ENCODE measurements at places on chromosomes 1 and 21.

DNA sequence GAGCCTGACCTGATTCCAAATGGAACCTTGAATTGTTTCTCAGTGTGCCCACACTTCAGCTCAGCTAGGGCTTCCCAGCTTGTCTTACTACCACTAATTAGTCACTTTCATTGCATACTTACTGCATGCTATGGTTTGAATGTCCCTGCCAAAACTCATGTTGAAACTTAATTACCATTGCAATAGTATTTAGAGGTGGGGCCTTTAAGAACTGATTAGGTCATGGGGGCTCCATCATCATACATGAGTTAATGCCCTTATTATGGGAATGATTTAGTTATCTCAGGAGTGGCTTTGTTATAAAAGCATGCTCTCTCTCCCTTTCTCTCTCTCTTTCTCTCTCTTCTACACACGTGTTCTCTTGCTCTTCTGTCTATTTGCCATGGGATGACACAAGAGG is 68.3 kb downstream of the NENF start:
- DNase-seq = no peak

GRCh38 chr1:205665201-205666045 is 14.9 kb downstream of the SLC45A3 start:
- no peak for DNase-seq

DNA sequence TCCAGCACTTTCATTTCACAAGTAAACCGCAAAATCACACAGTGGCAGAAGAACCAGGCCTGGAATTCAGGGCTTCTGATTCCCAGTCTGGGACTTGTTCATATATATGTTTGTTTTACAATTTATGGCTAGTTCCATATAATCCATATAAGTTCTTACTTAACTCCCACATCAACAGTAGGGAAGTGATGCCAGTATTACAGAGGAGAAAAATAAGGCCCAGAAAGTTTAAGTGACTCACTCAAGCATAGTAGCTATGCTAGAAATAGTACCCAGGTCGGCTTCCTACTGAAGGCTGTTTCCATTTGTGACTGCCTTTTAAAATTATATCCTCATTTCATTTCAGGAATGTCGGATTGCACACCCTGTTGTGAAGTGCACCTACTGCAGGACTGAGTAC is 1.4 kb downstream of the FAM76A start:
- no peak for DNase-seq

DNA sequence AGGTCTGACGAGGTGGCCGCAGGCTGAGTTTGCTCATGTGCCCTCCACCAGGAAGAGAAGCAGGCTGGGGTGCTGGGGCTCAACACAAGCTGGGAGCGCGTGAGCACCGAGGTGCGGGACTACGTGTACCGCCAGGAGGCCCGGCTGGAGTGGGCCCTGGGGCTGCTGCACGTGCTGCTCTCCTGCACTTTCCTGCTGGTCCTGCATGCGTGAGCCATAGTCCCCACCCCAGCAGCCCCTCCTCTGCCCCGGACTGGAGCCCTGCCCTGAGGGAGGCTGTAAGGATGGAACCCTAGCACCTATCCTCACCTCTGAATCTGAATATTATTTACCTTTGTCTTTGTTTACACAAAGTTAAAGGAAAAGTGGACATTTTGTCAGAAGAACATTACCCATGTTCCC is 7.8 kb upstream of the ADAM15 start:
- no peak for DNase-seq

GRCh38 chr1:244409701-244410100 is 42.0 kb downstream of the ADSS2 start:
- no peak for DNase-seq

- no peak for DNase-seq
These were observed 24.5 kb upstream of the PPP2R5A start for GRCh38 chr1:212260557-212261355.

GRCh38 chr1:221381910-221382623 is 359.8 kb downstream of the DUSP10 start:
- DNase-seq = no peak

- no peak for DNase-seq
These were observed 230.3 kb downstream of the CHRM3 start for GRCh38 chr1:239616673-239617072.

DNA sequence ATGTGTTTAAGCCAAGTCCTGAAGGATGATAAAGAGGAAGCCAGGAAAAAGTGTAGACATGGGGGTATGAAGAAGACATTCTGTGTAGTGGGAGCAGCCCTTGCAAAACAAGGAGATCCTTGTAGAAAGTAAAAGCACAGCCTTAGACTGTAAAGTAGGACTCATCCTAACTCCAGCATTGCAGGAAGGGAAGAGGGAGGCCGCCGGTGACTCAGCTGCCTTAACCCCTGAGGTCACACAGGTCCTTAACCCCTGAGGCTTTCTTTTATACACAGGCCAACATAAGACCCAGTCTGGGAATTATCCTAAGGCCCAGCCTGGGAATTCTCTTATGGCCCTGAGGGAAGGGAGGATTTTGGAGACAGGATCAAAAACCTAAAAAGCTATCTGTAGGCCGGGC is 18.0 kb downstream of the PGM1 start:
- no peak for DNase-seq

DNA sequence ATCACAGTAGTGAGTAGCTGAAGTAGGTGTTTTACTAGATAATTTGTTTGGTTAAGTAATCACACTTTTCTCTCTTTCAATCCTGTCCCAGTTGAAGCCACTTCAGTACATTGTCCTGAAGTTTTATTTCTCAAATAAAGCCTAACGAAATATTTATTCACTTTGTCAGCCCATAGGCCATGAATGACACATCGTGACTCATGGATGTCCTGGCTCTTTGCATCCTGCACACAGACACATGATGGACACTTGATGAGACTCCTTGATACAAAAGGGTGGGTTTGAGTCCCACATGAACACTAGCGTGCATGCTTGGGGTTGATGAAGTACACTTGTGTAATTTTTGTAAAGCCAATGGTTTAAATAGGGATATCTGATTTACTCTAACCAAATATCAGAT is 22.7 kb upstream of the LAMC2 start:
- DNase-seq = no peak

GRCh38 chr1:164688791-164689190 is 129.8 kb downstream of the PBX1 start:
- DNase-seq = no peak

DNA sequence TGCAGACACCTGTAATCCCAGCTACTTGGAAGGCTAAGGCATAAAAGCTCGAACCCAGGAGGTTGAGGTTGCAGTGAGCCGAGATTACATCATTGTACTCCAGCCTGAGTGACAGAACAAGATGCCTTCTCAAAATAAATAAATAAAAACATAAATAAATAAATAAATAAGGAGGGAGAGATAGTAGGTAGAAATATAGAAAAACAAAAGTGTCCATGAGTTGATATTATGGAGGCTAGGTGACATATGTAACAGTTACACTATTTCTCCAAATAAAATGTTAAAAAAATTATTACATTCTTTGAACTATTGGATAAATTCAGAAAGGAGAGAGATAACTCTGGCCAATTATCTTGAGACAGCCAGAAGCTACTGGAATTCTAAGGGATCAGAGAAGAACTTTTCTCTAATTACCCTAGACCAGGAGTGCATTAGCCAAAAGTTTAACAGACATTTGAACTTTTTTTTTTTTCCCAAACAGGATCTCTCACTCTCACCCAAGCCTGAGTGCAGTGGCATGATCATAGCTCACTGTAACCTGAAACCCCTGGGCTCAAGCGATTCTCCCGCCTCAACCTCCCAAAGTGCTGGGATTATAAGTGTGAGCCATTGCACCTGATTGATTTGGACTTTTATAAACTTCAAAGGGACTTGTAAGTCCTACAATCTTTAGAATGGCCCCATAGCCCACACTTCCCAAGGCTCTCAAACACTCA is 17.6 kb downstream of the SYNJ1 start:
- DNase-seq = no peak

- DNase-seq = no peak
These were observed 12.9 kb downstream of the PIGM start for GRCh38 chr1:160018900-160019299.

DNA sequence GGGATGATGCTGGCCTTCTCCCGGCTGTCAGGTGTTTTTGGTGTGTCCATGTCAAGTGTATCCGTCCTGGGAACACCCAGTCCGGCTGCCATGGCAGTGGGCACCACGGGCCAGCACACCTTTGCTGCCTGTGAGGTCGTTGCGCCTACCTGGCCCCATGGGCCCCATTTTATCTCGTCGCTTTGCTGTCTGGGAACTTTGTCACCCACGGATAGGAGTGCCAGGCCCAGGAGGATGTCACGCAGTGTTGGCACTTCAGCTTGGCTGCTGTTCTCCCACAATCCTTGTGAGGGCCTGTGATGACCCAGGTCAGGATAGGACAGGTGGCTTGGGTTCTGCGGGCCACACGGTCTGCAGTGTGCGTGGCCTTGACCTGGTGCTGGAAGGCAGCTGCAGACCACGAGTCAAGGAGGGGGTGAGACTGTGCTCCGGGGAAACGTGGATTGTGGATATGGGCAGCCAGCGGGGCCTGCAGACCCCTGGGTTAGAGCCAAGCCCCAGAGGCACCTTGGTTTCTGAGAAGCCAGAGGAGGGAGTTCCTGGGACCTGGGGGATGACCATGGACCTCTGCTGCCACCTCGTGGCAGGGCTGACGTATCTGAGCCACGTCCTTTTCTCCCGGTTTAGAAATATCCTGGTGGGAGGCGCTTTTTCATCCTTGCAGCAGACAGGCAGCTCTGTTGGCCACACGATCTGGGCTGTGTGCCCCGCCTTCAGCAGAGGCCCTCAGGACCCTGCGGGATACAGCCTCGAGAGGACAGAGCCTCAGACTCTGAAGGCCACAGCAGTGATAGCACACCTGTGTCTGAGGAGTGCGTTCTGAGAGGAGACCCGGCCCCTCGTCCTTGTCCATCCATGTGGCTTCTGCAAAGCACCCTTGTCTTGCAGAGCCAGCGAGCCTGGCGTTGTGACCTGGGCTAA is 161.1 kb upstream of the COL6A1 start:
- peak; percentile 68 for DNase-seq

- no peak for DNase-seq
These were observed 263.7 kb downstream of the OMA1 start for GRCh38 chr1:58282623-58283387.

GRCh38 chr1:163980394-163980793 is 578.6 kb upstream of the PBX1 start:
- no peak for DNase-seq

DNA sequence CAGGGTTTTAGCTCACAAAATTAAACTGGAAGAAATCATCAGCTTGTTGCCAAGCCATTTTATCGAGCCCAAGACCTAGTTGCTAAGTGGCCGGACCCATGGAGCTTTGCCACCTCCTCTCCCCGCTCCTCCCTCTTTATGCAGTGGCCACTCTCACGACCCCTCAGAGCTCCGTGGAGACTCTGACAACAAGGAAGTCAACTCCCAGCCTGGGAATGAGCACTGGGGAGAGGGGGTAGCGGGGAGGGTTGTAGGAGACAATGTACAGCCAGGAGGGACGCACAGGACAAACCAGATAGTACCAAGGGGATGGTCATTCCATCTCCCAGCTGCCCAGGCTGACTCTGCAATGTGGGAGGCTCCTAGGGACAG is 250.9 kb downstream of the SIPA1L2 start:
- no peak for DNase-seq

DNA sequence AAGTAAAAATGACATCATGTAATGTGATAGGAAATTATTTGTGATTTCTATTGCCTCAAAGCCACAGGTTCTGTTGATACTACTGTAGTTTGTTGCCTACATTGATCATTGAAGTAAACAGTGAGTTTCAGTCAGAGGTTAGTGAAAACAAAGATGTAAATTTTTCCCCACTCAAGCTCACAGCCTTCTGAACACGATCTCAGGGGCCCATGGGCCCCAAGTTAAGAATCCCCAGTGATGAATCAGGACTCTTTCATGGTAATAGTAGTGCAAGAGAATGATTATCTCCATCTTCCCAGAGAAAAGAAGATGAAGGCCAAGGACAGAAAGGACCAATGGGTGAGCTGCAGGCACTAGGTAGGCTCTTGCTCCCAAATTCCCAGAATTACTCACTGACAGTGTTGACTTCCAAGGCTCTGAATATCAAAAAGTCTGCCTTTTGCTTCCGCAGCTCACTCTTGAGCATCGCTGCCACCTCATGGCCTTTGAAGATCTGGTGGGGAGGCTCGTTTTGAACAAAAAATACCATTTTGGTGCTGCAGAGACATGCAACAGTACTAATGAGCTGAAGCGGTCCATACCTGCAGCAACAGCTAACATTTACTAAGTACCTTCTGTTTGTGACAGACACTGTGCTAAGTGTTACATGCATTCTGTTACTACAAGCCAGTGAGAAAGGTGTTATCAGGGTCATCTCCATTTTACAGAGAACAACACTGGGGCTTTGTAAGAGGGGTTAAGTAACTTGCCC is 113.3 kb downstream of the KIAA0319L start:
- no peak for DNase-seq

DNA sequence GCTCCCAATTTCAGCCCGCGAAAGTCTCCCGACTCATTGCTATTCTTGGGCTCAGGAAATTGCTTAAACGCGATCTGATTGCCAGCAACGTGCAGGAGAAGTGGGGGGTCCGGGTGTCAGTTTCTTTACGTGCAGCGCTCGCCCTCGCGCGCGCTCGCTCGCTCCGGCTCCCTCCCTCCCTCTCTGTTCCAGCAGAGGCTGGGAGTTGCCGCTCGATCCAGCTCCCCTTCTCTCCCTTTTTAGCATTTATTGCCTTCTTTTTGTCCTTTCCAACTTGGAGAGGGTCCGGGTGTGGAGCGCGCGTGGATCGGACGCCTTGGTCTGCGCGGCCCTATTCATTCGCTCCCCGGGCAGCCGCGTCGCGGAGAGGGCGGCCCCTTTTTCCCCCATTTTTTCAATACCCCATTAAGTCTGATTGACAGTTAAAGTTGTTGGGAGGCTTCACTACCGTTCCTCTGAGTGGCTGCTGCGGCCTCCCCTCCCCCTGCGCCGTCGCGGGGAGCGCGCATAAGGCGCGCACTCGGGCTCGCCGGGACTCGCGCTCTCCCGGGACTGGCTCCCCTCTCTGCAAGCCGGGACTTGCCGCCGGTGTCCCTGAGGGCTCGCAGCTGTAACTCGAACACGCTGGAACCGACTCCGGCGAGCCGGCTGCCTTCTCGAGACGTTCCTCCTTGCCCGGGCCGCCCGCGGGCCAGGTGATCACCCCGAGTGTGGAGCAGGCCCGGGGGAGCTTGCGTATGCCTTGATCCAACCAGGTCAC is at the start of gene DHRS3:
TSS of gene DHRS3 (minus strand) at position 310 of the 760 bp plus-strand sequence. CDS start 862 bp downstream, outside the sequence.
- DNase-seq = no peak

GRCh38 chr1:115492880-115493279 is 148.9 kb upstream of the VANGL1 start:
- DNase-seq = no peak

DNA sequence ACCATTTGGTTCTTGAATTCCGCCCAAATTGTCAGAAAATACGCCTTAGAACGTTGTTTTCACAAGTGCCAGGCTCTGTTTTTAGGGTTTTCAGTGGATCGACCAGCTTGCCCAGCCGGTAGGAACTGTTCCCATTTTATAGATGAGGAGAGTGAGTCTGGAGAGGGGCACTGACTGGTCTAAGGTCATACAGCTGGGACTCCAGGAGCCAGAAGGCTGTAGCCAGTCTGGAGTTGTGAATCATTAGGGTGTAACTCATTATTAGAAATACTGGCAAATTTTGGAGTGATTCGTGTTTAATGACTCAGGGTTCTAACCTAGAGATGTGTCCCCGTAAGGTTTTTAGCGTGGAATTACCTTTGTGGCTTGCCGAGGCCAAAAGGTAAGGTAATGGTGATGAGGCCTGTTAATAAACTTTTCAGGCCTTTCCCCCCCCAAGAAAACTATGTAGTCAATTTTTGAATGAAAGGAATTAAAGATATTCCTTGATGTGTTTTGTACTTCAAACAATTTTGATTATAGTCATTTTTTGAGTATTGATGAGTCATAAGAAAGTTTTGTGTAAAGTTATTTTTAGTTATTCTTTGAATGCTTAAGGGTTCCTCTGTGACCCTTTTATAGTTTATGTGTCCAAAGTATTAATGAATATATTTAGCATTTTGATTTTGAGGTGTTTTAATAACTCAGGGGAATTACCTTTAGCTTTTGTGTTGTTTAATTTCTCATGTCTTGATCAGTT is 2.1 kb downstream of the DYRK1A start:
- no peak for DNase-seq

Measured in NK-92 treated with Interleukin-12 subunit alpha and Interleukin-12 subunit beta, amount 100 ng/mL, for 24 hours (cell line).